Effector CD4-positive, alpha-beta T cell (primary cell): ENCODE measurements at places on chromosomes 3 and 15.

GRCh38 chr3:24538891-24539290 lies 44.2 kb upstream of the THRB start:
- DNase-seq, result no peak

- no peak for DNase-seq
Measured at GRCh38 chr15:53233801-53234200, 443.7 kb upstream of the ONECUT1 start.

GRCh38 chr3:170765419-170766078 lies 104.4 kb downstream of the RPL22L1 start:
- no peak for DNase-seq

- DNase-seq, result no peak
Measured at GRCh38 chr3:141646760-141647561, 91.1 kb upstream of the RNF7 start.

GRCh38 chr15:77753281-77753873 lies 120.7 kb upstream of the LINGO1 start:
- no peak for DNase-seq

- DNase-seq, result no peak
Measured at GRCh38 chr3:40690749-40691451, 166.1 kb downstream of the ZNF621 start.

GRCh38 chr3:156826144-156826895 lies at the start of gene LEKR1:
LEKR1 (plus strand) TSS chr3:156826353; CDS start chr3:156829330, 2,977 bp downstream.
- peak; percentile 46 for DNase-seq

DNA sequence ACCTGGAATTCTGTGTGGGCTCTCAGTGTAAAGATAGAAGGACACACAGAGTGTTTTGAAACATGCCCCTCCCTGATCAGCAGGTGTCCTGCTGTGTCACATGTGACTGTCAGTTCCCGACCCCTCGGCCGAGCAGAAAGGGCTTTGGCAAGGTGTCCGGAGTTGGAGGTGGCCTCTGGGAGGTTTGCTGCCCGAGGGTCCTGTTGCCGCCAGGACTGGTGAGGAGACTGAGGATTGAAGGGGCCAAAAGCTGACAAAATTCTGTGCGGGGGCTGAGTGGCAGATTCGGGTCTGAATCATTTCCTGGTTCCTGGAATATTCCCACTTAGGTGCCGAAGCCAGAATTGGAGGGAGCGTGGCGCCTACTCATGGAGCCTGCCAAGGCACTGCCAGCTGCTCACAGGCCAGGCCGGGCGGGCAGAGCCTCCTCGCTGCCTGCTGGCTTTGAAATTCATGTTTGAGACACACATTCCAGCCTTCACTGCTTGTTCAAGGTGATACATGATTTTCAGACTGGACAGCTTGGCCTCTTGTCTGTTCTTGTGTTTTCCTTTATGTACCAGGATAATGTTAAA lies 83.8 kb downstream of the APBA2 start:
- DNase-seq, result no peak

DNA sequence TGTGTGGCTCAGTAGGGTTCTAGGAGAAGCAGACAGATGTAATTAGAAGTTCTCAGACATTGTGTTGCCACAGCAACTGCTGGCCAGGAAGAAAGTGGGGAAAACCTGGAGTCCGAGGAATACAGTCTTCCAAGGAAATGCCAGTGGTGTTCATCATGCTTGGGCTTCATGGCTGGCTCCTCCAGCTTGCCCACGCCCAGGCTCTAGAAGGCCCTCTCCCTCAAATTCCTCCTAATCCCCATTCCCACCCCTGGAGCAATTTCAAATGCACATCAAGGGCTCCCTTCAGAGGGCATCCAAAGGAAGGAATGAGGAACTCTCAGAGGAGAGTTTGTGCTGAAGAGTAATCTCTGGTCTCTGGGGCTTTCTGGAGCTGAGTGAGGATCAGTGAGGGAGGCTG lies 21.9 kb downstream of the FSTL1 start:
- no peak for DNase-seq

DNA sequence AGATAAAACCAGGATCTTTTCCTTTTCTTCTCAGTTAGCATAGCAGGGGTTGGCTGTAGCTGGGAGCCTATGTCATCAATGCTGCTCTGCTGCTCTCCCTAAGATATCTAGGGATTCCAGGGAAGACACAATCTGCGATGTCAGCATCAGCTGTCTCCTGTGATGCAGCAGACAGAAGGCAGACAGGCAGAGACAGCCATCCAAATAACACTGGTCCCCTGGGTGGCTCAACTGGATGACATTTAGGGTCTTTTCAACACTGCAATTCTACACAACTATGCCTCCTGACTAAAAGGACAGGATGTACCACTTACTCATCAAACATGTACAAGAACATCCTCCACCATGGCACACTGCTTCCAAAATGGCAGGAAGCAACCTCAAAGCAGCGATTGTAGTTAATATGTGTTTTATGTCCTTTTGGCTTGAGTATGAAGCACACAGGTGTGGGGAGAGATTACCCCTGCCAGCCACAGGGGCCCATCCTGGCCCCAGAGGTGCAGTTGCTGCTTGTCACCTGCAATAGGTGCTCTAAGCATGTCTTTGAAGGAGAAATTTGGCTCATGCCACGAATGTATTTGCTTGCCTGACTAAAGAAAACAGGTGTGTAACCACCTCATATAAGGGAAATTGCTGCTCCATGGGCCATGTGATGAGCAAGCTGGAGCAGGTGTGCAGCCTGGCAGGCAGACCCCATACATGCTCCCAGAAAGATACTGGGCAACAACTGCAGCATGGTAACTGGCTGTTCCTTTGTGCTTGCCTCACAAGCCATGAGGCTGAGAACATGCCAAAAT lies 357.8 kb downstream of the VPS13C start:
- DNase-seq, result no peak

- DNase-seq, result no peak
Measured at GRCh38 chr3:158430968-158431367, 140.0 kb upstream of the MLF1 start.

DNA sequence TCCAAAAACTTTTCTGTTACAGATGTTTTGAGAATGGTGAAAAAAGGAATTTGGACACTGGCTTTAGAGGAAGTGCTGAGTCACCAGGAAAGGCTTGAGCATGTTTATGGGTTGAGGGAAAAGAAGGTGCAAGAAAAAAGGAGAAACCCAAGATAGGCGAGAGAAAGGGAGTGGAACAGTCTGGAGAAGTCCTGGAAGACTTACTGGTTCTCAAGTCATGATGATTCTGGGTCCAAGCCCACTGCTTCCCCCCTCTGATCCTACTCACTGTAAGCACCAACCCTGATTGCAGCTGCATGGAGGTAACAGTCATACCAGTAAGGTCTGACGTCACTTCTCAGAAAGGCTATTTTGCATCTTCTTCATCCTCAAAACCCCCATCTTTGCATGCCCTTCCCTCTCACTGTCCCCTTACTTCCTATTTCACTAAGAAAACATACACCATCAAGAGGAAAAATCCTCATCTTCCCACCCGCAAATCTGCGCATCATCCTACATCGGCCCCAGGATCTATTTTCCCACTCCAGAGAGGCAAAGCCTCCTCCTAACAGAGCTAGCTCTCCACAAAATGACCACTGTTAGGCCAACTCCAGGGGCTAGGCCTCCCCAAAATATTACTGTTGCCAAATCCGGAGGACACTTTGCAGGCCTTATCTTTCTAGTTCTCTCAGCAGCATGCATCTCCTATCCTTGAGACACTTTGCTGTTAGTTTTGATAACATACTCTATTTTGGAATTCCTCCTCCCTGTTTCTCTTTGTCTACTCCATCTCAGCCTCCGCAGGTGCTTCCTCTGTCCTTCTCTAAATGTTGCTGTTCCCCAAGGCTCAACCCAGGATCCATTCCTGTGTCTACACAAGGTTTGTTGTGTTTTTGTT lies 3.2 kb upstream of the ATP13A3 start:
- no peak for DNase-seq

DNA sequence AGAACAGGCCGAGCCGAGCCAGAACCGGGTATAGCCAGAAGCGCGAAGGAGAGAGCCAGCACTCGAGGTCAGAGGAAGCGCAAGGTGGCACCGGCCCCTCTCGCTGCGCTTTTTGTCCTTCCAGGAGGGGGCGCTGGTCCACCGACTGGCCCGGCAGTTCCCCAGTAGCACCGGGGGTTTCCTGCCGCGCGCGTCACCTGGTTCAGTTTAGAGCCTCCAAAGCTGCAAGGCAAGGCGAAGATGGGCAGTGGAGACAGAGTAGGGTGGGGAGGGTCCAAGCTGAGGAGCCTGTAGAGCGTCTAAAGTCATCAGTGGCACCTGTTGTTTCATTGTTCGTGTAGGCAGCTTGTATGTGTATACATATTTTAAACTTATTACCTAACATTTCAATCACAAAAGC lies 7.6 kb upstream of the NR2E3 start:
- no peak for DNase-seq

DNA sequence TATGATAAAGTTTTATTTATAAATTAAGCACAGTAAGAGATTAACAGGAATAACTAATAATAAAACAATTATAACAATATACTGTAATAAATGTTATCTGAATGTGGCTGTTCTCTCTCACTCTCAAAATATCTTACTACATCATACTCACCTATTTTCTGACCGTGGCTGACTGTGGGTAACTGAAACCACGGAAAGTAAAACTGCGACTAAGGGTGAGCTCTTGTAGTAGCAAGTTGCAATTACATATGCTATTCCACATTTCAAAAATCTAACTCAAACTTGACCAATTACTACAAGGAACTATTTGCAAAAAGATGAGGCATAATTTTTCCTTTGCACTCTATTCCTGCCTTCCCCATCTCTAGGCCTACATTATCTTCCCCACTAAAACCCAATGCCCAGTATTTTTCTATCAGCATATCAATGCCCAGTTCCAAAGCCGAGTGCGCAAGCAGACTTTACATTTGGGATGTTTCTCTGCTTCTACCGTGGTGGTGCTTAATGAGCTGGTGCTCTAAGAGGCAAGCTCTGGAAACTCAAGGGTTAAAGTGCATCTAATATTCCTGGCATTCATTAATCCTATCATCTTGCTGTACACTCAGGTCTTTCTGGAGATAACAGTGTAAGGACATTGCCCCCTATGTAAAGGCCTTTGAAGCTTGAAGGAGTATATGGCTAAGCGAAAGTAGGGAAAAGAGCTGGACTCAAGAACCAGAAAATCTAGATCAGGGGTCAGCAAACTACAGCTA lies 6.7 kb downstream of the PCYT1A start:
- DNase-seq, result no peak

- no peak for DNase-seq
Measured at GRCh38 chr15:84781495-84781894, 33.1 kb downstream of the ZNF592 start.

DNA sequence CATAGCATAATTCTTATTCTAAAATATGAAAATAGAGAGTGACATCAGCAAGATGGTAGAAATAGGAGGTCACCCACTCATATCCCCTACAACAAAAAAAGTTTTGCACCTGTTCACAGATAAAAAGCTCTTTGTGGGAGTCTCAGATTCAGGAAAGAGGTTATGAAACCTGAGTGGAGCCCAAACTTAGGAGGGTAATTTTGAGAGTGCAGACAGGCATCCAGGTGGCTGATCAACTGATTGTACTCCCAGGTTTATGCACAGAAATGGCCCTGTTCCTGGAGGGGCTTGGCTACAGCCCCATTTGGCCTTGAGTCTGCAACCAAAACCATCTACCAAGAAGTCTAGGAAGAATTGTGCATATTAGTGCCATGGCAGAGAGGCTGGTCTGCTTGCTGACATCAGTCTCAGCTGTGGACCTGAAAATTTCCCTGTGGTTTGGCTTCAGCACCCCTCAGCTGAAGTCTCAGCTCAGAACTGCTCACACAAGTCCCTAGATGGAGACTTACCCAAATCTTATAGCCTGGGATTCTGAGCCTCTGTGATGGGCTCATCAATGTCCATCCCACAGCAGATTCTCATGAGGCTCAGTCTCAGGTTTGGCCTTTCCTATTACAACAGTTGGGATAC lies 291.6 kb downstream of the IL20RB start:
- DNase-seq, result no peak

- no peak for DNase-seq
Measured at GRCh38 chr15:66126031-66126441, 127.5 kb downstream of the MEGF11 start.

DNA sequence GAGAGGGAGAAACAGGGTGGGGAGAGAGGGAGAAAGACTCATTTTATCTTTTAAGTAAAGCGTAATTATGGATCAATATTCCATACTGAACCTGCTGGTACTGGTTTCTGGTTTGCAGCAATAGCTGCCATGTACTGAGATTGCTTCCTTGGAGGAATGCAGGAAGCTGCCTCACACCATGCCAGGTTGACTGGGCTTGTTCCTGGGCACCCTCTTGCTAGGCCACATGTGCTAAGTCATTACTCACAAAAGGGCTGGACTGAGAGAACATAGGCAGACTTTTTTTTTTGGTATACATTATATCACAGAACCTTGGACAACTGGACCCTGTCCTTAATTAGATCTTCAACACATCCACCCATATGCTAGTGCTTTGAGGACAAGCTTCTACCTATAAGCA lies 193.4 kb downstream of the ZNF621 start:
- no peak for DNase-seq

- no peak for DNase-seq
Measured at GRCh38 chr3:191721390-191721861, 260.5 kb downstream of the PYDC2 start.

GRCh38 chr3:107452436-107452835 lies 70.3 kb upstream of the BBX start:
- no peak for DNase-seq

GRCh38 chr3:47430606-47431005 lies 45.1 kb downstream of the SCAP start:
- DNase-seq, result no peak

GRCh38 chr15:96158938-96159337 lies 171.6 kb upstream of the NR2F2 start:
- no peak for DNase-seq

DNA sequence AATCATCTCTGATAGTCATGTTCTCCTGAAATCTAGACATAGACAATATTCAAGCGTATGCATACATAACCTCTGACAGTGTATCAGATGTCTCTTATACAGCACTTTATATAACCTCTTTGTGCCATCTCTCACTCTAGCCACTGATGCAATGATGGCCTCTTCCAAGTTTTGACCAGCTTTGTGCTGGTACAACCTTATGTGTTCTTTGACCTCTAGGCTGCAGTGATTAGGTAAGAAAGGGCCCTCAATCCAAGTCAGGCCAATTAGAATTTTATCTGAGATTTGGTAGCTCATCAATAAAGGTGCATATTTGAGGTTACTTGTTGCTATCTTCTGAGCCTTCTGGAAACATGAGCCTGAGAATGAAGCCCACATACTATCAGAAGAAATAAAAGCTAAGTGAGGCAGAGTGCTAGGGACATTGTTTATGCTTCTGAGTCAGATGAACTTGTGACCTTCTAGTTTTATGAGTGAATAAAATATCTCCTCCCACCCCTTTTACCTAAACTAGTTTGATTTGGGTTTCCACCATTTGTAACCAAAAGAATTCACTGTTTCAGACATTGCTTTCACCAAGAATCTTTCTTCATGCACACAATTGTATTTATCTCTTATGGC lies 283.2 kb upstream of the SUCLG2 start:
- no peak for DNase-seq

DNA sequence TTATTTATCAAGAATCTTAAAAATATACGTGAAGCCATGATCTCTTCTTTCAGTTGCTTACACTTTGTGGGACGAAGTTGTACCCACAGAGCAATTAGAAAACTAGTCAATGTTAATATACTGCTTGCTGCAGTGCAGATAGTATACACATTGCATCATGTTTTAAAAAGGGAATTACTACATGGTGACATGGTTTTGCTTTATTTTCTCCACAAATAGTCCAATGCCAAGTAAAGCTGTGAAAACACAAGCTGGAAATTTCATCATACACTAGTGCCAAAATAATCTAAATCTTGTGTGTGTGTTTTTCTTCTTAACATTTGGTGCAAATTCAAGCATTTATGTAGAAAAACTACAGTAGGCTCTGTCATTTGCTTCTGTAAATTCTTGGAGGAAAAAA lies 233.0 kb downstream of the EPHA3 start:
- no peak for DNase-seq
